ENCODE measurements at places on chromosomes 1 and 21.

DNA sequence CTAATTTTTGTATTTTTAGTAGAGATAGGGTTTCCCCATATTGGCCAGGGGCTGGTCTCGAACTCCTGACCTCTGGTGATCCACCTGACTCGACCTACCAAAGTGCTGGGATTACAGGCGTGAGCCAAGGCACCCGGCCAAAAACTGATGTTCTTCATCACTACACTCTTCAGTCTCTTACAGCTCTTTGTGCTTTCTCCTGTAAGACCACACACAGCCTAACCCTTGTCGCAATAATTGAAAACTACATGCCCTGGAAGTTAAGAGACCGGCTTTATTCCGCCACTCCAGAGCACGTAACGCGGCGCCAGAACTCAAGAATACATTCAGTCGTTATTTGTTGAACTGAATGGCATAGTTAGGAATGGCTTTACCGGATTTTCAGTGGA lies 552 bp downstream of the GPATCH4 start:
- DNase-seq: no peak

DNA sequence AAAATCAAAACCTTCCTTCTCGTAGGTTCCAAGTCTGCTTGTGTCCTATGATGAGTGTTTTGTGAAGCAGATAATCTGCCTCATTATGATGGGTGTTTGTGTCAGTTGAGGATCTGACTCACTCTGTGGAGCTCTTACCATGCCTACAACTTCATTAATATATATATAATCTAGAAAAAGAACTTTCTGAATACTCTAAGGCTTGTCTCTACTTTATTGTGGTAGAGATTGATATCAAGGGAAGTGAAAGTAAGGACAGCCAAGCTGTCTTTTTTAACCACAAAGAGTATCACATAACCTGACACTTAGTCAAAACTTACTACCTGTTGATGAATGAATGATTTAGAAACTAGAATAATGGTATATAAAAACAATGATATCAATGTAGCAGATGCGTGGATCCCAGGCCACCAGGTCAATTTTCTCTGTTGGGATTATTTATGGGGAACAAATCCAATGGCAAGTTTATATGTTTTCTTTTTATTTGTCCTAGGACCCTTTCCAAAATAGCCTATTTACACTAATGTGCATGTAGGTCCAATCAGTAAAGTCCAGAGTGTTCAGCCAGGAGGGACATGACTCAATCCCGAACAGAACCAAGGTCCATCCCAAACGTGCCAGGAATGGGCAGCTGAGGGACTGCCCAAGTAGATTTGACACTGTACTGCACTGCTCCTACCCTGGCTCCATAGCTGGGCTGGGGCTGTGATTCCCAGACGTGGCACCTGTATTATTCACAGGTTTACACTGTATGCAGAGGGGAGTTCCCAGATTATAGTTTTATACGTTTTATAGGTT lies 182.3 kb upstream of the GREM2 start:
- no peak for DNase-seq

- peak; percentile 47 for DNase-seq
Measured at GRCh38 chr1:84883286-84883685, 9.7 kb downstream of the LPAR3 start.

GRCh38 chr1:236638945-236639344 lies 34.6 kb upstream of the HEATR1 start:
- DNase-seq: no peak

DNA sequence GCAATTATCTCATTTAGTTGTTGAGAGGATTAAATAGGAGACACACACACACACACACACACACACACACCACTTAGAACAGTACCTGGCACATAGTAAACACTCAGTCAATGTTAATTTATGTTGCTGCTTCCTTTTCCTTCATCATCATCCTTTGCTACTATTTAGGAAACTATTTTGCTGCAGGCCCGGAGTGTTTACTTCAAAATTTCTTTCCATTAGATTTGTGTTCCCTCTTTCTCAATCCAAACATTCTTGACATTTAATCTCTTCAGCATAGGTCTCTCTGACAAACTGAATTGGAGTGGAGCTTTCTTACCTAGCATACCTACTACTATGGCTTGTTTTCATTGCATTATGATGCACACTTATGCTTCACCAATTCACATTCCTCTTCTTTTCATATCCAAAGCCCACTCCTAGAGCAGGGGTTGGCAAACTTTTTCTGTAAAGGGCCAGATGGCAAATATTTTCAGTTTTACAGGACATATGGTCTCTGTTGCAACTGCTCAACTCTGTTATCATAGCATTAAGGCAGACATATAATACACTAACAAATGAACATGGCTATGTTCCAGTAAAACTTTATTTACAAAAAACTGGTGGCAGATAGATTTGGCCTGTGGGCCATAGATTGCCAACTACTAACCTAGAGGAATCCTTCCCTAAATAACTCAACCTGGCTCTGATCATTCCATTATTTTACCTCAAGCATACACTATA lies 49.5 kb downstream of the SCMH1 start:
- no peak for DNase-seq

DNA sequence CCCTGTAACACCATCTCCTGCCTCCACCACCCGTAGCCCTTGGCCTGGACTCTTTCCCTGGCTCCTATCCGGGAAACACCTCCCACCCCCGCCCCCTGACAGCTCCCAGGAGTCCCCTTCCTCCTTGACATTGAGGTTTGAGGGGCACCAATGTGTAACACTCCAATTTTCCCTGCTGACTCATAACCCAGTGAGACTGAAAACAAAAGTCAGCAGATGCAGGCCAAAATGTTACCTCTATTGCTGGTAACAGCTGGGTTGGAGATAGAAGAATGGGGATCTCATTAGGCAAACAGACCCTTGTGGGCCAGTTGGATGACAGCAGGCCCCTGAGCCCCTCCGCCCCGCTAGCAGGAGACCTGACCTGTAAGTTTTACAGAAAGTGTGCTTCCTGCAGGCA lies 237.2 kb downstream of the KAZN start:
- peak; percentile 51 for DNase-seq
